Peyer's patch (tissue), 4 donors: ENCODE measurements at places on chromosomes 1 and 21. TPM values are rescaled to one million over a fixed set of nuclear protein-coding genes. Genes with fewer than 3 reads are reported as not detected.

GRCh38 chr1:206075786-206076755 is 23.1 kb downstream of the RHEX start:
- DNase-seq, result no peak

DNA sequence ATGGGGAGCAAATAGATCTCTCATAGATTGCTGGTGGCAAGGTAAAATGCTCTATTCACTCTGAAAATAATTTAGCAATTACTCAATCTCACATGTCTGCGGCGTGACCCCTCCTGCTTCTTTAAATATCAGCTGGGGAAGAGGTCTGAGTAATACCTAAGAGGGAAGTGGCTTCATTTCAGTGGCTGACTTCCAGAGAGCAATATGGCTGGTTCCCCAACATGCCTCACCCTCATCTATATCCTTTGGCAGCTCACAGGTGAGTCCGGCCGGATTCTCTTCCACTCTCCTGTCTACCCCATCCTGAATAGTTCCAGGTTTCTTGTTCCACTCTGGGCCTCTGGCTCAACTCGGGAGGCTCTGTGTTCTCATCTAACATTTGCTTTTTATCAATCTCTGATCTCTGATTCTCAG is at the start of gene SLAMF7:
Gene SLAMF7, plus strand, starts transcription at position 150 of the 414 bp plus-strand sequence. Its CDS starts 55 bp downstream, at position 205.
- peak; percentile 67 for DNase-seq

- DNase-seq, result no peak
Observed at GRCh38 chr1:182056601-182057366, 4.7 kb downstream of the ZNF648 start.

DNA sequence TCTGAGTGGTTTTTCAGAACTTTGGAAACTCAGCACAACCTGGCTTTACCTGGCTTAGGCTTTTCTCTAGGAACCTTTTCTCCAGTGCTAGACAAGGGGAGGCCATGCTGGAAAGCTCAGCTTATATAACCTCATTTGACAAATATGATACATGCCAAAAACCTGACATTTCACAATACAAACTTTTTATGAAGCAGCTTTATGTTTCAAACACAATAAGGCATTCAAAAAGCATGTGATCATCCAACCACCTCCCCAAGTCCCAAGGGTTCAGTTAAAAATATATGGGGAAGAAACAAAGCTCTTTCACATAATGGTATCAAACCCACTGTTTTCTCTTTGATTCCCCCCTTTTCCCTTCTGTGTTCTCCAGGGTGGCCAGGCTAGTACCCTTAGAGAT is 63.7 kb downstream of the ZC3H11B start:
- no peak for DNase-seq

GRCh38 chr1:8925406-8925805 is 20.3 kb upstream of the CA6 start:
- DNase-seq, result no peak

DNA sequence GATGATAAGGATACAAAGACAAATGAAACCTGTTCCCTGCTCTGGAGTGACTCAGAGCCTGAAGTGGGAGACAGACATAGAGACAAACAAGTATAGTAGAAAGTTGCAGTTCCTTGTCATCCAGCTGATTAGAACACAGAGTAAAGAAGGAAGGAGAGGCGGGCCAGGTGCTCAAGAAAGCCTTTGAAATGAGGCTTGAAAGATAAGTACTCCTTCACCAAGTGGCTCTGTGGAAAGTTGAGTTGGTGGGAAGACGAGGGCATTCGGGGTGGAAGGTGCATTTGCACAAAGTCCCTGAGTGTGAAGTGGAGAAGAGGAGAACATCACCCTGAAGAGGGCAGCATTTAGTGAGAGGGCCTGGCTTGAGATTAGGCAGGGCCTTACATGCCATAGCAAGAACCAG is 17.0 kb downstream of the MARK1 start:
- no peak for DNase-seq

GRCh38 chr1:20701847-20702246 is 16.0 kb downstream of the KIF17 start:
- no peak for DNase-seq

DNA sequence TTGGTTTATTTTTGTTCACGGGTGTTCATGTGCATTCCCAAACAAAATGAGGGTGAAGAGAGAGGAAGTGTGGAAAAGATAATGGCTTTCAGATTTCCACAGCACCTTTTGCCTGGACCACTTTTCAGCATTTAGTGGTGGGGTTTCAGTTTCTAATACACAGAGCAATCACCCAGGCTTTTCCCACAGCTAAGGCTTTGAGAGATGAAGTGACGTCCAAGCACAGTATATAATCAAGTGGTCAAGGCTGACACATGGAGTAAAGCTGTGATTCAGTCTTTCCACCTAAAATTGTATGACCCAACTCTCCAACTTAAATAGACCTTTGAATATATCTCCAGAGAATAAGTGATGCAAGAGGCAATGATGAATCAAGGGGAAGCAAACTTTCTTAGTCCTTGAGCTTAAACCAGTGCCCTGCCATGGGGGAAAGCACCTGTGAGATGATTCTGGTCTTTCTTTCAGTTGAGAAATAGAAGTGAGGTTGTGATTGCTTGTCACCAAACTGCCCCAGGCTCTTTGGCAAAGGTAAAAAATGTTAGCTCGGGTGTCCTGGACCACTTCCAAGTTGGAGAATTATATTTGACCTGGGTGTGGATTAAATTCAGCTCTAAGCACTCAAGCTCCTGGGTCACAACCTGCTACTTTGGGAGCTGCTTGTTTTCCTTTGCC is 2.4 kb upstream of the PIK3R3 start:
- DNase-seq, result no peak

DNA sequence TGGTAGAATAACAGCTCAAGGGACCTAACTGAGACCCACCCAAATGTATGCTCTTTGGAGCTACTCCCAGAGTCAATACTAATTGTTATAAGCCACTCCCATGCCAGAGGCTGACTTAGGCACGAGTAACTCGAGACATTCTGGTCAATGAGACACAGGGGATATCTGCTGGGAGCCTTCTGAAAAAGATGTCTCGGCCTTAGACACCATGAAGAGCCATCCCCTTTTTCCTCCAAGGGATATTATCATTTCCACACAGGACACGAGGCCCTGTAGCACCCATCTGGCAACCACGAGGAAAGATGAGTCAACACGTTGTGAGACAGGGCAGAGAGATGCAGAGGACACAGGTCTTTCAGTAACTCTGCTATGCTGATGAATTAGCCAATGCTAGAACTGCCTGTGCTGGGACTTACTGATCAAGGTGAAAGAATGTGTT is 30.7 kb downstream of the ITPKB start:
- no peak for DNase-seq

DNA sequence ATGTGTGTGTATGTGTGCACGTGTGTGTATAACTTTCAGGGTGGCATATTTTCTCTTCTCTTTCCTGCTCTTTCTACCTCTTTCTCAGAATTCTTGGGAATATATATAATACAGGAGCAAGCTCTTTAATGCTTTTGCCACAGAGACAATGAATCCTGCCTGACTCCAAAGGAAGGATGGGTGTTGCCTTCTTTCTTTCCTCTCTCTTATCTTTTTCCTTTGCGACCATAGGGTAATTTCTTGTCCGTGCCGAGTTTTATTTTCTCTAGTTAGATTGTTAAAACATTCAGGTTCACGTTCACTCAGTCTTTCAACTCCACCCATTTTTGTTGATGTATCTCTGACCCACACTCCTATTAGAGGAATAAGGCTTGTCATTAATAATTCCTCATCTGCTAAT is 129.0 kb upstream of the C1orf21 start:
- DNase-seq, result no peak

DNA sequence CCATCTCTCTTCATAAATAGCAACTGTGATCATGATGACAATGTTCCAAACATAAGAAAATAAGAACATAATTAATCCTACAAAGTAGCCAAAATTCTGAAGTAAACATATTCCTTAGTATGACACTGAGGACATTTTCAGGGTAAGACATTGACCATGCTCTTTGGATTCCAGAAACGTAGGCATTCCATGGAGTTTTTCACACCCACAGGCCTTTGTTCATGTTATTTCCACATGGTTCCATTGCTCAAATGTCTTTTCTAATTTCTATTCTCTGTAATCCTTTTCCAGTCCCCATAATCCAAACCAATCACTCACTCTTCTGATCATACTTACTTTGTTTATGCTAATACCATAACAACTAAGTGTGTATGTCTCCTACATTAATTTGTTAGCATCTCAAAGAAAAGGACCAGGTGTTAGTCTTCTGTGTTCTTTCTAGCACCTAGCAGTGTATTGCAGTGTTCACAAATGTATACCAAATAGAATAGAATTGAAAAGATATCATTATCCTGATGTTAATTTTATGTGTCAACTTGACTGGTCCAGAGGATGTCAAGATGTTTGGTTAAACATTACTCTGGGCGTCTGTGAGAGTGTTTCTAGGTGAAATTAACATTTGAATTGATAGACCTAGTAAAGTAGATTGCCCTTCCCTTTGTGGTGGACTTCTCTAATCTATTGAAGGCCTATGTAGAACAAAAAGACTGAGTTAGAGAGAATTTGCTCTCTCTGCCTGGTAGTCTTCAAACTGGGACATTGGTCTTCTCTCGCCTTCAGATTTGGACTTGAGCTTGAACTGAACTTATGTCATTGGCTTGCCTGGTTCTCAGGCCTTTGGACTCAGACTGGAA is 516.6 kb downstream of the PTPRC start:
- DNase-seq, result no peak

DNA sequence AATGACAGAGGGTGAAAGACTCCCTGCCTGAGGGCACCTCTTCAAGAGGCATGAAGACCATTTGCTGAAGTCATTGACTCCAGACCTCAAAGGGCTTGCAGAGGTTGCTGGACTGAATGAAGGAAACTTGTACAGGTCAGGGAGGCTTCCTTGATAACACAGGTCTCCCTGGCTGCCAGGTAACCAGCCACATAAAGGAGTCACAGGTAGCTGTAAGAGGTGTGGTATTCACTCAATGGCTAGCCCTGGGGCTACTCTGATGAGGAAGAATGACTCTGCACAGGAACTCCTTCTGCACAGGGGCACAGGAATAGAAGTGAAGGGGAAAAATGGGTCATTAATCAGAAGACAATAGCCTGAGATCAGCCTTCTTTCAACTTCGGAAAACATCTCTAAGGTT is 187.5 kb downstream of the LMX1A start:
- DNase-seq, result no peak

- DNase-seq, result no peak
Observed at GRCh38 chr1:67118191-67118590, 16.6 kb downstream of the C1orf141 start.

DNA sequence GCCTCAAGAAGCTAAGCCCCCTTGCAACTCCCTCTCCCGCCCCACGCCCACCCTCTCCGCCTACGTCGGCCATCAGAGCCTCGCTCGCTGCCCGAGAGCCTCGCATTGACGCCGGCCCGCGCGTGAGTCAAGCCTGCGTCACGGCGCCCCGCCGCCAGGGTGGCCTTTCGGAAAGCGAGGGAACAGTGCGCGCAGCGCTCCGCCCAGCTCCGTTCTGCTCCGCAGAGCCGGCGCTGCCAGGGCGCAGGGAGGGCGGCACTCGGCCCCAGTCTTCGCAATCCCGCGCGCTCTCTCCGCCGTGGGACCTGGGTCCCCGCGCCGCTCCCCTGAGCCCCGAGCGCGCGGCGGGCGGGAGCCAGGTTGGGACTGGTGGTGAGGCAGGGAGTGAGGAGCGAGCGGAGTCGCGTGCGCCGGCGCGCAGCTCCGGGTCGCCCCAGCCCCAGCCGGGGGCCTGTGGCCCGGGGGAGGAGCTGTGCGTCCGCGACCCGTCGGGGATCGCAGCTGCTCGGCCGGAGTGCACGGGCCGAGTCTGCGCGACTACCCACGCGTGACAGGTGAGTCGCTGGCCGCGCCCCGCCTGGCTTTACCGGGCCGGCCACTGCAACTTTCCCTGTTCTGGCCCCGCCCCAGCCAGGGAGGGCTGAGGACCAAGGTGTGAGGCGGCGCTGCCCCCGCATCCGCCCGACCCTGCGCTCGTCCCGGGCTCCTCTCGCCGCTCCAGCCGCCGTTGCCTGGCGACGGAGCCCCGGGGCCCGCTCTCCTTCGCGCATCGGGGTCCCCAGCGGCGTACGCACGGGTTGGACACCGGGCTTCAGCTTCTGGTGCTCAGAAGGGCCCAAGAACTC is at the start of gene SLC6A17:
Gene SLC6A17, plus strand, starts transcription at position 165 of the 845 bp plus-strand sequence. CDS start 16,436 bp downstream, outside the sequence.
- no peak for DNase-seq

DNA sequence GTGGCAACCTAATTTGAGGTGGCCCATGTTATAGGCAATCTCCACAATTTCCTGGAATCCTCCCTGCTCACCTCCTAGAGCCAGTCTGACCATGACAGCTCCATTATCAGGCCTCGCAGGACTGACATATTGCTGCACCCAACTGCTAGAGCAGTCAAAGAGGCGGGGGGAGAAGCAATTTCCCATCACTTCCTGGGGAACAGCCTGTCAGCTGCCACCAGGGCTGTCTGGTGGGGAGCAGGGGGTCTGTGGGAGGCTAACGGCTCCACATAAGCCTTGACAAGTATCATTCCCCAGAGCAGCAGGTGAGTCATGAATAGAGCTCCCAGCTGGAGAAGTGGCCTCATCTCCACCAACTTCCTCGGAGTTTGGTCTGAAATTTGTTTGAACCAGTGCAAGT is 322.9 kb downstream of the MATN1 start:
- DNase-seq, result peak; percentile 14

DNA sequence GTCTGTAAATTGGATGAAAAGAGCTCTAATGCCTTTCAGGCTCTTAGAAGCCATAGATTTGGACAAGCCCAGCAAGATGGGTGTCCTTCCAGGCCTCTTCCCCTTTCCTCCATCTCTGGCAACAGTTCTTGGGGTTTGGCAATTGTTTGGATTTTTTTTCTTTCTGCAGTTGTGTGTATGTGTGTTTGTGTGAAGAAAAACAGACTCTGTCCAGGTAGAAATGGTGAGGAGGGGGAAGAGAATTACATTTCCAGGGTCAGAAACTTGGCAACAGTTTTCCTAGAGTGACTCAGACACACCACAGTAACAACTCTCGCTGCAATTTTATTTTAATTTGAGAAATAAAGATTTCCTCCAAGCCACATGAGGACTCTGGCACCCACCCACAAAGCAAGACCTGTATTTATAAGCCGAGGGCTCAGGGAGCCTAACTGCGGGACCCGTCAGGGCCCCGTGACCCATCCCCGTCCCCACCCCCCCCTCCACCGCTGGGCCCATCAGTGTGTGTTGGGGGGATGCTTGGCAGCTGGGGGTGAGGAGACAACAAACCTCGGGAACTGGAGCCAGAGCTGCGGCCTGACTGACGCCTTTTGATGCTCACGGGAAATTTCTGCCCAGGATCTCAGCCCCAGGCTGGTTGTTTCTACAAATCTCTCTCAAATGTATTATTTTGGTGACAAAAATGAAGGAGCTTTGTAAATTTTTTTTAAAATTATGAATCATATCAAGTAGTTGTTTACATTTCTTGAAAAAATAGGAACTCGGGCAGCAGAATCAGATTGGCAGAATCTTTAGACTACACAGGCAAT is 4.4 kb downstream of the TMEM200B start:
- no peak for DNase-seq

- DNase-seq, result peak; percentile 99
Observed at GRCh38 chr1:58783993-58784757, at the start of gene JUN. Gene JUN, minus strand, starts transcription at chr1:58784047. Its CDS starts 977 bp downstream, at chr1:58783070.

GRCh38 chr1:102693345-102693744 is 415.0 kb downstream of the COL11A1 start:
- no peak for DNase-seq

GRCh38 chr1:59020151-59020997 is 236.5 kb upstream of the JUN start:
- DNase-seq, result peak; percentile 68

The TNFRSF25 gene
- 88.4 TPM for total RNA-seq

The SMIM1 gene
- total RNA-seq, result not detected

The TYW3 gene
- total RNA-seq, result 4.4 TPM

The STUM gene
- 4.6 TPM for total RNA-seq

The FNDC5 gene
- total RNA-seq, result not detected

The SH2D1B gene
- 1.9 TPM for total RNA-seq

The EFNA1 gene
- total RNA-seq, result 13.2 TPM

The MAP1LC3C gene
- total RNA-seq, result 4.5 TPM

The CYP4A22 gene
- 0.88 TPM for total RNA-seq

The ARL8A gene
- total RNA-seq, result 35.2 TPM

The TSPAN2 gene
- total RNA-seq, result 3.3 TPM
